ENCODE measurements at places on chromosomes 12 and 14.

GRCh38 chr12:48815126-48816110, 2.9 kb upstream of the CACNB3 start:
- peak; percentile 55 for DNase-seq

GRCh38 chr12:28980436-28980835, 168.6 kb upstream of the FAR2 start:
- no peak for DNase-seq

- DNase-seq = no peak
Measured at GRCh38 chr12:83985084-83985483, 927.5 kb downstream of the SLC6A15 start.

DNA sequence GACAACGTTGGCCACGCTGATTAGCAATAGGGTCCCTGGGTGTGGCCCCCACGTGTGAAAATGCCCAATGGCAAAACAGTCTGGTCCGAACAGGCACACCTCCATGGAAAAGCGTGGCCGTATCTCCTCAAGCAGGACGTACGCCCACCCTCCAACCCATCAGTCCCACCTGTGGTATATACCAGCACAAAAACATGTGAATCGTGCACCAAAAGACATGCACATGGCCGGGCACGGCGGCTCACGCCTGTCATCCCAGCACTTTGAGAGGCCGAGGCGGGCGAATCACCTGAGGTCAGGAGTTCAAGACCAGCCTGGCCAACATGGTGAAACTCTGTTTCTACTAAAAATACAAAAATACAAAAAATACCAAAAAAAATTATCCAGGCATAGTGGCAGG, 14.9 kb upstream of the SFSWAP start:
- no peak for DNase-seq

Data from cerebellar nuclear complex (tissue), 1 donor.